Activated naive CD4-positive, alpha-beta T cell treated with anti-CD3 and anti-CD28 coated beads for 36 hours (primary cell): ENCODE measurements at places on chromosomes 13 and 19. TPM values are rescaled to one million over a fixed set of nuclear protein-coding genes. Genes with fewer than 3 reads are reported as not detected.

Gene VSIG10L
- total RNA-seq = 1.4 TPM

Gene AMER2
- not detected for total RNA-seq

Gene CDX2
- total RNA-seq = not detected

- DNase-seq = no peak
- peaks cover 9% of the 10 kb centered on the region for H3K27me3 ChIP-seq
- no peak overlapping the region for H3K27ac ChIP-seq
Observed at GRCh38 chr13:25652764-25653163, 281.0 kb downstream of the ATP8A2 start.

DNA sequence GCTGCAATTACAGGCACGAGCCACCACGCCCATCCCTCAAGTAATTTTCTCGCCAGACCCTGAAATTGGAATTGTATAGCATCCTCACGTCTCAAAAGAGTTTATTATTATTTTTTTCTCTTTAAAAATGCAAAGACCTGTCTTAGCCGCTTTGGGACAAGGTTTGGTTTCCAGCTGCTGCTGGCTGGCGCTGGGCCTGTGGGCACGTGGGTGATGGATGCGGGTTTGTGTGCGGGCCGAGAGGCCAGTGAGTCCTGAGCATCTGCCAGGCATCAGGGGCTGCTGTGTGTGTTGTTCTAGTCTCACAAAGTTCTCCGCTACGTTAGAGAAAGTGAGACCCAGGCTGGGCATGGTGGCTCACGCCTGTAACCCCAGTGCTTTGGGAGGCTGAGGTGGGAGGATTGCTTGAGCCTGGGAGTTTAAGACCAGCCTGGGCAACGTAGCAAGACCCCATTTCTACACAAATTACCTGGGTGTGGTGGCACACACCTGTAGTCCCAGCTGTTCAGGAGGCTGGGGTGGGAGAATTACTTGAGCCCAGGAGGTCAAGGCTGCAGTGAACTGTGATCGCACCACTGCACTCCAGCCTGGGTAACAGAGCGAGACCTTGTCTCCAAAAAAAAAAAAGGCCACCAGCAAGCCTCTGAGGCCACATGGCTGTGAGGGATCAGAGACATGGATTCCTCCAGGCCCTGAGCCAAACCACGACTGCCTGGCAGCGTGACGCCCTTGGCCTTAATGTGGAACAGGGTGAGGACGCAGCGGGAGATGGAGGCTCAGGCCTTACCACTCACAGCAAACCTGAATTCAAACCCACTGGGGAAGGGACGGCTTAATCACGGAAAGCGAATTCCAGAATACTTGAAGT is 4.7 kb upstream of the TMPRSS9 start:
- DNase-seq = no peak
- no peak overlapping the region for H3K4me3 ChIP-seq
- H3K36me3 ChIP-seq = no peaks in the 10 kb centered on the region
- no peak overlapping the region for H3K27ac ChIP-seq
- peaks cover 2% of the 10 kb centered on the region for H3K27me3 ChIP-seq

- no peak overlapping the region for H3K4me3 ChIP-seq
- H3K36me3 ChIP-seq = no peaks in the 10 kb centered on the region
- no peak overlapping the region for H3K27ac ChIP-seq
- no peak for DNase-seq
- peaks cover 2% of the 10 kb centered on the region for H3K27me3 ChIP-seq
Observed at GRCh38 chr13:49938314-49938713, 2.2 kb upstream of the SPRYD7 start.

- no peak overlapping the region for H3K4me3 ChIP-seq
- DNase-seq = peak; percentile 34
- H3K4me1 ChIP-seq = peaks cover 9% of the 10 kb centered on the region
- no peaks in the 10 kb centered on the region for H3K27me3 ChIP-seq
- H3K27ac ChIP-seq = peak overlapping the region; percentile 27
Observed at GRCh38 chr19:42480335-42481095, 37.8 kb upstream of the CXCL17 start.

DNA sequence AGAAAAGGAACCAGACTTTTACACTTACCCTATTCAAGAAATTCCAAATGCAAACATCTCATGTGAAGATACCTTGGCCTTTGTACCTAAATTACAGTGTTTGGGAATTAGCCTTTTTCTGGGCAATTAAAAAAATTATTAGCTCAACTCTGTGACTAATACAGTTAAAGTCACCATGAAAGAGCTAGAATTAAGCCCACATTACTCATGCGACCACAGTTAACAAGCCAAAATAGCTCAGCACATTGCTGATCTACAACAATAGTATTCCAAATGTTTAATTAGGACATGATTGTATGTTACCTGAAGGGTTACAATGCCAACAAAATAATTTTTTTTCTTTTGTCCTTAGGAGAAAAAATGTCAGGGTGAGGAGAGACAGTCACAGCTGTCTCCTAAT is 263.6 kb upstream of the GPC6 start:
- no peaks in the 10 kb centered on the region for H3K36me3 ChIP-seq
- DNase-seq = no peak
- H3K4me3 ChIP-seq = no peak overlapping the region
- H3K27ac ChIP-seq = no peak overlapping the region

DNA sequence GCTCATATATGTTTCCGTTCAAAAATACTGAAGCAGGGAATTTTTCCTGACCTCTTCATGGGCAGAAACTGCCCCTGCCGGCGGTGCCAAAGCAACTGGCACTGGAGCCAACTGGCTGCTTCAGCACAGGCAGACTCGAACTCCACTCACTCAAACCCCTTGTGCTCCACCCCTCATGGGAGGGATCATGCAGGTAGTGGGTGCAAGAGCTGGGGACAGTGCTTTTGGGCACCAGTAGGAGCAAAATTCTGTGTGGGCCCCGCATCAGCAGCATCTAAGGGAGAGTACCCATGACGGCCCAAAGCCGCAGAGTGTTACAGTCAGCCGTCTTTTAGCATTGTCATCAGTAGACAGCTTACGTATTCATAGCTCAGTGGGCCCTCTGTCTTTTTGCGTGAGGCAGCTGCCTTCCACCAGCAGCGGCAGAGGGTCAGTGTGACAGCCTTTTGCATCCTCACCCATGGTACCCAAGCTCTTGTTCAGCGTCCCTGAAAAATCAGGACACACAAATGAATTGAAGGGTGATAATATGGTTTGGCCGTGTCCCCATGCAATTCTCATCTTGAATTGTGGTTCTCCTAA is 393.8 kb downstream of the SLITRK6 start:
- H3K4me1 ChIP-seq = no peaks in the 10 kb centered on the region
- no peak overlapping the region for H3K4me3 ChIP-seq
- DNase-seq = no peak

GRCh38 chr19:2841855-2842574 is 740 bp downstream of the ZNF555 start:
- H3K27me3 ChIP-seq = no peaks in the 10 kb centered on the region
- DNase-seq = no peak
- peaks cover 12% of the 10 kb centered on the region for H3K4me1 ChIP-seq
- H3K27ac ChIP-seq = no peak overlapping the region
- peak overlapping the region; percentile 75 for H3K4me3 ChIP-seq

GRCh38 chr19:40147338-40147692 is 43.9 kb upstream of the MAP3K10 start:
- peaks cover 60% of the 10 kb centered on the region for H3K4me1 ChIP-seq
- no peaks in the 10 kb centered on the region for H3K36me3 ChIP-seq
- no peak for DNase-seq
- no peaks in the 10 kb centered on the region for H3K27me3 ChIP-seq

GRCh38 chr19:52527956-52528351 is 486 bp downstream of the ZNF808 start:
- H3K27me3 ChIP-seq = no peaks in the 10 kb centered on the region
- H3K4me3 ChIP-seq = peak overlapping the region; percentile 97
- peaks cover 27% of the 10 kb centered on the region for H3K36me3 ChIP-seq
- DNase-seq = peak; percentile 5
- H3K27ac ChIP-seq = peak overlapping the region; percentile 95
- peaks cover 17% of the 10 kb centered on the region for H3K4me1 ChIP-seq

- H3K4me3 ChIP-seq = no peak overlapping the region
- H3K27ac ChIP-seq = no peak overlapping the region
- H3K4me1 ChIP-seq = no peaks in the 10 kb centered on the region
- DNase-seq = peak; percentile 11
- H3K27me3 ChIP-seq = no peaks in the 10 kb centered on the region
Observed at GRCh38 chr19:13689085-13689484, 75.2 kb upstream of the MRI1 start.

GRCh38 chr19:39709026-39709872 is 5.0 kb downstream of the LGALS14 start:
- peaks cover 50% of the 10 kb centered on the region for H3K4me1 ChIP-seq
- H3K27me3 ChIP-seq = no peaks in the 10 kb centered on the region
- peaks cover 2% of the 10 kb centered on the region for H3K36me3 ChIP-seq
- H3K27ac ChIP-seq = no peak overlapping the region
- H3K4me3 ChIP-seq = no peak overlapping the region

DNA sequence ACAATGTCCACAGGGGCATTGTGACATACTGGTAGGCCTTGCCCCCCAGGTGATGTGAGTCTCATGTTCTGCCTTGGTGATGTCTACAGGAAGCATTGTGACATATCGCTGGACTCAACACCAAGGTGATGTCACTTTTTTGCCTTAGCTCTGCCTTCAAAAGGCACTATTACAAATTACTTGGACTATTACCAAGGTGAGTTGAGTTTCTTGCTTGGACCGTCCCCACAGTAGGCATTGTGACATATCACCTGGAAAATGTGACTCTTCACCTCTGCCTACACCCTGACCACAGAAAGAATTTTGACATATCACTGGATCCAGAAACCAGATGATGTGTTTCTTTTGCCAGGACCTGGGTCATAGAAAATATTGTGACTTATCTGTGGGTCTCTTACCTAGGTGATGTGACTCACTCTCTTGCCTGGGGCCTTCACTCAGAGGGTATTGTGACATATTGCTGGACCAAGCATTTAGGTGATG is 60.6 kb upstream of the ZNF724 start:
- no peaks in the 10 kb centered on the region for H3K27me3 ChIP-seq
- H3K36me3 ChIP-seq = no peaks in the 10 kb centered on the region
- no peak overlapping the region for H3K4me3 ChIP-seq
- H3K27ac ChIP-seq = no peak overlapping the region
